Stimulated activated naive CD4-positive, alpha-beta T cell treated with Interleukin-2 at 50 U/mL for 16 hours (primary cell): ENCODE measurements at places on chromosomes 3 and 15.

DNA sequence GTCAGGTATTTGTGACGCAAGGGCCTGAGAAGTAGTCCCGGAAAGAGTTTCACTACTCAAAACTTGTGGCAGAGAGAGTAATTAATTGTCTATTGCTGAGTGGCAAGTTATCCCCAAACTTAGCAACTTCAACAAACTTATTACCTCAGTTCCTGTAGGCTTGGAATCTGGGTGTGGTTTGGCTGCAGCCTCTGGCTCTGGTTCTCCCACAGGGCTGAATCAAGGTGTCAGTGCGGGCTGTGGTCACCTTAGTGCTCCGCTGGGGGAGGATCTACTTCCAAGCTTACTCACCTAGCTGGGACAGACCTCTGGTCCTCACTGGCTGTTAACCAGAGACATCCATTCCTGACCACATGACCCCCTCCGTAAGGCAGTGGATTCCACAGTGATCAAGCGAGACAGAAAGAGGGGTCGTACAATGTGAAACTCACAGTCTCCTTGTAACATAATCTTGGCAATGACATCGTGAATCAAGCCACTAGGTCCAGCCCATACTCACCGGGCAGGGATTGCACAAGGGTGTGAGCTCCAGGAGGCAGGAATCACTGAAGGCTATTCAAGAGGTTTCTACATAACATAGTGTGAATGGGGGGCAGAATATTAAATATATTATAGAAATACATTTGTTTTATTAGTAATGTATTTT is 138.3 kb downstream of the RYR3 start:
- no peak for DNase-seq

GRCh38 chr15:78614021-78614420 is 6.8 kb downstream of the CHRNA3 start:
- DNase-seq, result no peak

DNA sequence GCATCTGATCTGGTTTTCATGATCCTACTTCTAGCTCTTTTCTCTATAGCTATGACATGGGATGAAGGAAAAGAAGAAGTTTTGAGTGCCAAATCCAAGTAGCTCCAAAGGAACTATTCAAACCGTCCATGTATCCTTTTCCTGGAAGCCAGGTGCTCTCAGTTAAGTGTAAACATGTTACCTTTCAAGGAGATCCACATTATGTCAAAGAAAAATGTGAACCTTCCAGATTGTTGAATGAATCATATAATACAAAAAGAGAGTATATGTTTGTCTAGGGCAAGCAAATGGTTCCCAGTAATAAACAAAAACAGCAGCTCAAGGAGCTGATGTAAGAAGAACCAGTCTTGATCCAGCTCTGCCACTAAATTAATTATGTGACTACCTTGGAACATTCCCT is 534.9 kb downstream of the MAGI1 start:
- DNase-seq, result no peak

DNA sequence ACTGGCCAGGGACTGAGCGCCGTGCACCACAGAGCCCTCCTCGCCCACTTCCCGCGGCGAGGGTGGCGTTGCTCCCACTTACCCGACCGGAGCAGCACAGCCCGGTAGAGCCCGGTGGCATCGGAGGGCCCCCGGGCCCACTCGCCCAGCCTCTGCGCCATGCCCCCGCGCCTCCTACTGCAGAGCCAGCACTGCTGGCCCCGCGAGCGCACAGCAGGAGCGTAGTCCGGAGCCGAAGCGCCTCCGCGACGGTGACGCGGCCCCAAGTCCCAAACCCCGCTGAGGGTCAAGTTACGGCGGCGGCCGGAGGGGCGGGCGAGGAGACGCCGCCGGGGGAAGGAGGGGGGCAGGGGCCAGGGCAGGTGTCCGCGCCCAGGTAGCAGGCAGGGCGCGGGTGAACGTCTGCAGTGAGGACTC is 9.6 kb upstream of the FAM107A start:
- no peak for DNase-seq

DNA sequence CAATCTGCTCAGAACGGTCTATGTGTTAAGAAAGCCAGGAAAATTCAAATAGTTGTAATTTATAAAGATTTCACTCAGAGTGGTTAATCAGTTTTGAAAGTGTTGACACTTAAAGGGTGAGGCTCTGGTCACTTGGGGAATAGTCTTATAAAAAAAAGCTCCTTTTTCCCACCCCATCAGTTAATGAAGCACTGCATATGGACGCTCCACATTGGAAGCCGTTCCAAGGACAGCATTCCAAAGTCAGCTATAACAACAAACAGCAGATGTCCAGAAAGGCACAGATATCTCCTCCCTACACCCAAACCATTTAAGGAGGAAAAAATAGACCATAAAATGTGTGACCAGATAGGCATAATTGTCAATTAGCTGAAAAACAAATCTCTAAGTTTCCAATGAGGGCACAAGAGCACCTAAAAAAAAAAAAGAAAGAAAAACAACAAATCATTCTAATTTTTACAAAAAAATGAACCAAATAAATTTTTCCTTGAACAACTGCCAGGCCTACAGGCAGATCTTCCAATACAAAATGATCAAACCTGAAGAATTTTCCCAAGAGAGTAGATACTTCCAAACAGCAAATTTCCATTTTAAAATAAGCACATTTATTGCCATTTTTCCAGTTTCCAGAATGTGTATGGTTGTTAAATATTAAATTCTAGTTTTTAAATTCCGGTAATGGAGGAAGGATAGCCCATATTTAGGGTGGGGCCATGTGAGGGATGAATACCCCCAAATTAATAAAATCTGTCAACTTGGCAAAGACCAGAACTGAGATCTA is 198.3 kb downstream of the ERC2 start:
- DNase-seq, result no peak

DNA sequence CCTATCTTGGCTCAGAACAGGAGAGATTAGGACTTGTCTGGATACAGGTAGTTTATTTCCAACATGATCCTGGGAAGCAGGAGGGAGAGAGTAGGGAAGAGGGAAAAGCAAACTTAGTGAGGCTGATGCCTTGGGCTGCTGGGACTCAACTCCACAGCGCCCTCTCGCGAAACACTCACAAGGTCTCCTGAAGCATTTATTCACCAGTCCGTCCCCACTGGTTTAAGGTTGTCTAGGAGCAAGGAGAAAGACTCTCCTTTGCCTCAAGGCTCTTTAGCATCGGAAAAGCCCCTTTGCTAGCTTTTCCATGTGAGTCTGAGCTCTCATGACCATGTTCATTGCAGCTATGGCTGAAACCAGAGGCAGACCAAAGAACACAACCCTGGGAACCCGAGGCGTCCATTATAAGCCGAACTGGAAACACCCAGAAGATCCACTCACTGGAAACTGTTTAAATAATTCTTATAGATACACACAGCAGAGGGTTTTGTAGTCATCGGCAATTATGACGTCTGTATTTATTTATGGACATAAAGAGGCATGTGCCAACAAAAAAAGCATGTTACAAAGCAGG is 244.5 kb downstream of the CD47 start:
- DNase-seq, result no peak

GRCh38 chr3:72008226-72008996 is 223.5 kb upstream of the PROK2 start:
- DNase-seq, result no peak

DNA sequence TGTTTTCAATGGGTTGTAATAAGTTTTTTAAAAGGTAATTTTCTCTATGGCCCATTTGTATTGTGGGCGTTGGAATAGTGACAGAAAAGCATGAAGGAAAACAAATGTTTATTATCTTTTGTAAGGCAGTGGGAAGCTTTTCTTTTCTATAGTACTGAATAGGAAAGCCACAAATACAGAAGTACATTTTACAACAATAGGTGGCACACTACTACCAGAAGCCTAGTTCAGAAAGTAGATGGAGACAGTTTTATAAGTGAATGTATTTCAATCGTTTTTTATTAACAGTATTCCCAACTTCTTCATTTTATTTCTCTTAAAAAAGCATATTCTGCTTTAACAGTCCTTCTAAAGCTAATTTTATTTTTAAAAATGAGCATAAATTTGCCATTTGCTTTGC is 296.7 kb downstream of the PTPRG start:
- DNase-seq, result no peak

GRCh38 chr15:45544266-45545023 is 21.9 kb upstream of the SLC30A4 start:
- no peak for DNase-seq

GRCh38 chr3:34207806-34208205 is 409.4 kb downstream of the PDCD6IP start:
- no peak for DNase-seq

DNA sequence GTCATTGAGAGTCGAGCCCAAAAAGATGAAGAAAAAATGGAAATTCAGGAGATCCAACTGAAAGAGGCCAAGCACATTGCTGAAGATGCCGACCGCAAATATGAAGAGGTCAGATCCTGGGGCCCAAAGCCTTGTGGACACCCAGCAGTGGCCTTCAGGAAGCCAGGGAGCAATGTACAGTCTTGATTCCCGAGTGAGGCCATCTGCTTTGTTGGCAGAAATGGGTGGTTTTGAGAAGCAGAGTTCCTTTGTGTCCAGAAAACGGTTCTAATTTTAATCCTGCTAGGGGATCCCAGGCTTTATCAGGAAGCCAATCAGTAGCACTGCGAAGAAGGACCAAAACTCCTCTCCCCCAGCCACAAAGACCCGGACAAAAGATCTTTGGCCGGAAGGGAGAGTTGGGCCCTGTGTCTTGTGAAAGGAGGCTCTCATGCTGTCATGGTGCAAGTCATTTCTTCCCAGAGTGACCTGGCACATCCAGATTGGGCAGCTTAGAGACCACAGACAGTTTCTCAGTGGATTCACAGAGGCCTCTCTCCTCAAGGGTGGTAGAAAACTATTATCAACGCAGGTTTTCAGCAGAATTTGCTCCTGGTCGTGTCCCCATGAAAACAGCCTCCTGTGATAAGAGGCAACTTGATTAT is 17.1 kb downstream of the TPM1 start:
- DNase-seq, result no peak

DNA sequence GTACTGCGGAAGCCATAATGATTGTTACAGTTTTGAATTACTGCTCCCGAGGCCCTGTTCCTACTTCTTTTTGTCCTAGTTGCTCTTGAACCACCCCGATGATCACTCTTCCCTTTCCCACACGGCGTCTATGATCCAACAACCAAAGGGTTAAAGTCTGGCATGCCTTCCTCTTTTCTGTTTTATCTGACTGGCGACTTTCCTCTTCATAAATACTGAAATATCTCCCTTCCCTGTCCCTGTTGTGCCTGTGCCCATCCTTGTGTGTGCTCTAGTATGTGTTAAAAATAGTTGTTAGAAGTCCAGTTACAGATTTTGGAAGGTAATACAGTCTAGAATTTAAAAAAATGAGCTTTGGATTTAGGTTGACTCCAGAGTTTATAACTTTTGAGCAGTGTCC is 83.6 kb downstream of the AKAP13 start:
- no peak for DNase-seq

DNA sequence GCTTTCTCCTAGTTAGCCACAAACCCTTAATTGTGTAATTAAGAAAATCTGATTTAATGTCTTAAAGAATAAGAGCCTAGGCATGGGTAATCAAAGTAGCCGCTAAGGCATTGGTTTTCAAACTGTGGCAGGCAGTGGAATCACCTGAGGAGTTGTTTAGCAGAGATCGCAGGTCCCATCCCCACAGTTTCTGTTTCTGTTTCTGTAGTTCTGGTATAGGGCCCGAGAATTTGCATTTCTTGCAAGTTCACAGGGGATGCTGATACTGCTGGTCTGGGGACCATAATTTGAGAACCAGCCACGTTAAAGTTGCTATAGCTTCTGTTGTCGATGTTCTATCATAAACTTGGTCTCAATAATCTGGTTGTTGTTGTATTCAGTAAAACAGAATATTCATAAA is 204.3 kb downstream of the ALCAM start:
- no peak for DNase-seq

DNA sequence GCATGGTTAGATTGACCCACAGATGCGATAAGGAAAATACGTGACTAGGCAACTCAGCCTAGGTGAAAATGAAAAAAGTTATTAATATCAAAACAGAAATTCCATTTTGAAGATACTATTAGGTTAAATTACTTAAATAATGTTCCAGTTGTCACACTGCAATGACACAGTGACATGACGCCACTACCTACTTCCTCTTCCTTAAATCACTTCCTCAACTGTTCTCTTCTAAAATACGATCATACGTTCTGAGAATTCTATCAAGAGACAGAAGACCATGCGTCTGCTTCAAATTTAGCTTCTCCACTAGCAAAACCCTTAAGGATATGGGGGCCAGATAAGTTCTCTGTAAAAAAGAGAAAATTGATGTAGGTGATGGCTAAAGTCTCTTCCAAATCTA is 18.2 kb downstream of the CMTM6 start:
- no peak for DNase-seq

- no peak for DNase-seq
These were observed 169.3 kb downstream of the GBE1 start for GRCh38 chr3:81592101-81592500.

- no peak for DNase-seq
These were observed 88.0 kb downstream of the TTBK2 start for GRCh38 chr15:42832576-42832975.

GRCh38 chr15:73654659-73655058 is 21.5 kb upstream of the NPTN start:
- no peak for DNase-seq

DNA sequence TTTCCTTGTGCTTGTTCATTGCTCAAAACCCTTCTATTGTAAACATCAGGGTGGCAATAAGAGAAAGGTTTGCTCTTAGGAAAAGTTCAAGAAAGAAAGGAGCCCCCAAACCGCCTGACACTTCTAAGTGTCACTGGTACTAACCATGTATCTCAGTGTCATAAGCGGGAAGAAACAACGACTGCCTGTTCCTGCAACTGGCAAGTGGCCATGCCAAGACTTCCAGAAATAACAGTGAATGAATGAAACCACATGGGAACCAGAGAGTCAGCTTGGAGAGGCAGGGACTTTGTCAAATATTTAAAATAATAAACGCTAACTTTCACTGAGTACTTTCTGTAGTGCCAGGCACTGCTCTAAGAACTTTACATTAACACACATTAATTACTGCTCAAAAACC is 1.1 kb downstream of the PLSCR2 start:
- no peak for DNase-seq

GRCh38 chr3:76122007-76122406 is 336.7 kb upstream of the ZNF717 start:
- DNase-seq, result no peak

GRCh38 chr3:127371334-127371733 is 83.5 kb upstream of the PRR20G start:
- DNase-seq, result no peak

- no peak for DNase-seq
These were observed 182.3 kb downstream of the EBLN2 start for GRCh38 chr3:73243740-73244139.

- DNase-seq, result no peak
These were observed 187.1 kb downstream of the C3orf38 start for GRCh38 chr3:88336894-88337293.
